ENCODE measurements at places on chromosomes 13 and 19. TPM values are rescaled to one million over a fixed set of nuclear protein-coding genes. Genes with fewer than 3 reads are reported as not detected.

DNA sequence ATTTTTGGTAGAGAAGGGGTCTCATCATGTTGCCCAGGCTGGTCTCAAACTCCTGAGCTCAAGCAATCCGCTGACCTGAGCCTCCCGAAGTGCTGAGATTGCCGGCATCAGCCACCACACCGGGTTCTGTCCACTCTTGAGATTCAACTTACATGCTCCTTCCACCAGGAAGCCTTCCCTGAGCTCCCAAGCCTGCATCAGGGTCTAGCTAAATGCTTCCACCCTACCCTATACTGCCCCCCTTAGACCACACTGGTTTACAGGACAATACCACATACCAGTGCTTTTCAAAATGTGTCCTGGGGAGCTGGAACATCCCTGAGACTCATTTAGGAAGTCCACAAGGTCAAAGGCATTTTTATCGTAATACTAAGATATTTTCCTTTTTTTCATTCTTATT, 15.1 kb upstream of the CACNG8 start:
- DNase-seq: no peak

Gene PEPD
- 132 TPM for polyA plus RNA-seq

- DNase-seq: no peak
Observed at GRCh38 chr13:95251641-95252040, 49.6 kb downstream of the ABCC4 start.

Gene CSNK1G2
- 21.3 TPM for polyA plus RNA-seq

DNA sequence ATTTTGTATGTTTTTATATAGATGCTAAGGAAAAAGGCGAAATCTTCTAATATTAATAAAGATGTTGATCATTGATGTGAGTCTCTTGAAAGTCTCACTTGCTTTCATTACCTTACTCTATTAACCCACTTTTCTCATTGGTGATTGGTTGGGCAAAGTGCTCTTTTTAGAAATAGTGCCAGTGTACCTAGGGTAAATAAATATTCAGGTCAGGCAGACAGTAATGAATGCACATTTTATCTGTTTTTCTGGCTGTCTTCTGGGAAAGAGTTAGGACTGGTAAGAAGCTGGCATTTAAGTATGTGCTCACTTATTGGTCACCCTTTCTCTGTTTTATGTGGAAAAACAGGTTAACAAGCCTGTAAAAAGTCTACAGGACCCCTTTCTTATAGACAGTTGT, 11.2 kb downstream of the SERP2 start:
- no peak for DNase-seq

DNA sequence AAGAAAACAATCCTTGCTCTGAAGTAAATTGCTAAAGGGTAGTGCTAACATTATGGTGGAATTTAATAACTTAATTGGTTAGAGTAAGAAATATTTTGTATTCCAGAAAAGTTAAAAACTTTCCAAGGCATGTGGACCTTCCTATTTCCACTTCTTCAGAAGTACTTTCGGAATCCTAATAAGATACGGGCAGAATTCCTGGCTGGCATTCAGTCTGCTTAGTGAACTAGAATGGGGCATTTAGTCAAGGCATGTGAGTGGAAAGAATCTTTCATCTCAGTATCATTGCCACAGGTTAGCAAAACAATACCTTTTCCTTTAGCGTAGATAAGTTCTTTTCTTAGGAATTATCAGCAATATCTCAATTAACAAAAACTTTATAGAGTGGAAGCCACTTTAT, 85.1 kb downstream of the TNFRSF19 start:
- DNase-seq: no peak

- no peak for DNase-seq
Observed at GRCh38 chr13:32830336-32831031, 185.7 kb upstream of the KL start.

Gene ALG11
- 9.5 TPM for polyA plus RNA-seq

- DNase-seq: no peak
Observed at GRCh38 chr19:3830621-3831589, 37.9 kb downstream of the ZFR2 start.

GRCh38 chr13:46647512-46648065, 94.6 kb downstream of the LRCH1 start:
- DNase-seq: no peak

- DNase-seq: no peak
Observed at GRCh38 chr19:14349426-14349825, 31.8 kb upstream of the ADGRE5 start.

- DNase-seq: no peak
Observed at GRCh38 chr19:7304200-7304599, 10.0 kb upstream of the INSR start.

Gene RFX2
- 2.1 TPM for polyA plus RNA-seq

GRCh38 chr13:75661443-75661842, 25.3 kb downstream of the LMO7 start:
- DNase-seq: no peak

Gene S1PR5
- 0.32 TPM for polyA plus RNA-seq

- DNase-seq: no peak
Observed at GRCh38 chr19:7739801-7740681, 7.3 kb downstream of the CD209 start.

DNA sequence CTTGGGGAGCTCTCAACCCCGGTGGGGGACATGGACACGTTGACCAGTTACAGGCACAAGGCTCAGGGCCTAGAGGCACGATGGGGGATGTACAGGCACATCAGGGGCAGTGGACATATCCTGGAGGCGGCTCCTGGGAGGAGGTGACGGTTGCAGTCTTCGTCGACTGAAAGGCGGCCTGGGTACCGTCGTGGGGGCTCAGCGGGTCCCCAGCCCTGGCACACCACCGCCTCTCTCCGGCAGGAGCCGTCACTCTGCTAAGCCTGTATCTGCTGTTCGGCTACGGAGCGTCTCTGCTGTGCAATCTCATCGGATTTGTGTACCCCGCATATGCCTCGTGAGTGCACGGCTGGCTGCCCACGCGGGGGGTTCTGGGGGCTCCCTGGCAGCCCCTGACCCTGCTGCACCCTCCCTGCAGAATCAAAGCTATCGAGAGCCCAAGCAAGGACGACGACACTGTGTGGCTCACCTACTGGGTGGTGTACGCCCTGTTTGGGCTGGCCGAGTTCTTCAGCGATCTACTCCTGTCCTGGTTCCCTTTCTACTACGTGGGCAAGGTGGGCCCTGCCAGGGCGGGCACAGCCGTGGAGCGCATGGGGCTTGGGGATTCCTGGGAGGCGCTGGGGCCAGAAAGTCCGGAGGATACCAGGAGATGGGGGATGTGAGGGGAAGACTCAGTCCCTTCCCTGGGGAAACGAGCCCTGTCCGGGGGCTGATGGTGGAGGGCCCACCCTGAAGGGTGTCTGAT, 4.2 kb downstream of the REEP6 start:
- DNase-seq: no peak

Gene KLF16
- 1.2 TPM for polyA plus RNA-seq

DNA sequence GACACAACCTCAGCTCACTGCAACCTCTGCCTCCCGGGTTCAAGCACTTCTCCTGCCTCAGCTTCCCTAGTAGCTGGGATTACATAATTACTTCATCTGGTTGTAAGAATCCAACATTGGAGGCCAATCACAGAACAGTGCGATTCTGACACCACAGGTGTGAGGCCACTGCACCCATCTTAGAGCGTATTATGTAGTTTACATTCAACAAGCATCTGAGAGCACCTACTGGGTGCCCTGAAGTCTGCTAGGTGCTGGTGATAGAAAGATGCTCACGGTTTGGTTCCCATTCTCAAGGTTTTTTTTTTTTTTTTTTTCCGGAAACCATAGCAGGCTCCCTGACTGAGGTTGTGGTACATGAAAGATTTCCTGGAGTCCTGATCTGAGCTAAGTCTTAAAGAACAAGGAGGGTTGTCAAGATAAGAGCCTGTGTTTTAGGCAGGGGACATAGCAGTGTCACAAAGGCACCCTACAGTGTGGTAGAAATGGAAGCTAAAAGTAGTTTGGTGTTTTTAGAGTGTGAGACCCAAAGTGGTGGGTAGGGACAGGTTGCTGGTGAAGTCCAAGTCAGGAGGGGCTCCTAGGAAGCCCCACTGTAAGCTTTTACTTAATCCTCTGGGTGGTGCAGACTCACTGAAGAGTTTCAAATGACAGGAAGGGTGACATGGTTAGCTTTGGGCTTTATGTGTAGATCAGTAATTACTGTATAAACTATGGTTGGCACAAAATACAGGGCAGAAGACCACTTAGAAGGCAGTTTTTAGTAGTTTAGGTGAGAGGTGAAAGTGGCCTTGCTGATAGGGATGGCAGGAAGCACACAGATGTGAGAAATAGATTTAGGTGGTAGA, 15.2 kb downstream of the SAE1 start:
- no peak for DNase-seq

Gene CBY2
- not detected for polyA plus RNA-seq

Gene CDX2
- not detected for polyA plus RNA-seq

DNA sequence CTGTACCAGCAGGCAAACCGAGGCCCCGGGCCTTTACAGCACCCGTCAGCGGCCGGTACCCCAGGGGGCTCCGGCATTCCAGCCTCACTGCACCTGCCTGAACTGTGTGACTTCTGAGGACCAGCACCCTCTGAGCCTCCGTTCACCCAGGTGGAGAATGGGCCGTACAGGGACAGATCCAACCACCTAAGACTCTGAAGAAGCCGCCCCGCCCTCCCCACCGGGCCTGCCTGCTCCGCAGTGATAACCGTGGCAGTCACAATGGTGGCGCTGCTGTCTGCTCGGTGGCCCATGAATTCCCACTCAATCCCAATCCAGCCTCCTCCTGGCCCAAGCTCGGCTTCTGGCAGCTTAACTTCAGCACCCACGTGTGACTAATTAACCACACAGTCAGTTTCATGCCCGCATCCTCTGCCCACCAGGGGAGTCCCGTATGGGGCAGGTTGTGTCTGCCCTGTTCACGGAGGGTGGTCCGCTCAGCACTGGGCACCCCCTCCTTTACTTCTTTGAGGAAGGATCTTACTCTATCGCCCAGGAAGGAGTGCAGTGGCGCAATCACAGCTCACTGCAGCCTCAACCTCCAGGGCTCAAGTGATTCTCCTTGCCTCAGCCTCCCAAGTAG, 3.4 kb downstream of the TCF3 start:
- DNase-seq: peak; percentile 86

Gene ATXN8OS
- polyA plus RNA-seq: not detected

- no peak for DNase-seq
Observed at GRCh38 chr13:23510979-23511735, 59.1 kb upstream of the TNFRSF19 start.

- no peak for DNase-seq
Observed at GRCh38 chr13:110211046-110211445, 95.9 kb downstream of the COL4A1 start.

DNA sequence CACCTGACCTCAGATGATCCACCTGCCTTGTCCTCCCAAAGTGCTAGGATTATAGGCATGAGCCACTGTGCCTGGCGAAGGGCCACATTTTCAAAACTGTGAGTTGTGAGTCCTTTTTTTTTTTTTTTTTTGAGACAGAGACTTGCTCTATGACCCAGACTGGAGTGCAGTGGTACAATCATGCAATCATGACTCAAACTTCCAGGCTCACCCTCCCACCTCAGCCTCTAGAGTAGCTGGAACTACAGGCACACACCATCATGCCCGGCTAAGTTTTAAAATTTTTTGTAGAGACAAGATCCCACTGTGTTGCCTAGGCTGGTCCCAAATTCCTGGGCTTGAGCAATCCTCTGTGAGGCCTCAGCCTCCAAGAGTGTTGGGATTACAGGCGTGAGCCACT, 3.8 kb upstream of the MYPOP start:
- DNase-seq: no peak

GRCh38 chr13:30872685-30873461, 33.2 kb upstream of the MEDAG start:
- DNase-seq: no peak

Gene MAP4K1
- polyA plus RNA-seq: 0.89 TPM

DNA sequence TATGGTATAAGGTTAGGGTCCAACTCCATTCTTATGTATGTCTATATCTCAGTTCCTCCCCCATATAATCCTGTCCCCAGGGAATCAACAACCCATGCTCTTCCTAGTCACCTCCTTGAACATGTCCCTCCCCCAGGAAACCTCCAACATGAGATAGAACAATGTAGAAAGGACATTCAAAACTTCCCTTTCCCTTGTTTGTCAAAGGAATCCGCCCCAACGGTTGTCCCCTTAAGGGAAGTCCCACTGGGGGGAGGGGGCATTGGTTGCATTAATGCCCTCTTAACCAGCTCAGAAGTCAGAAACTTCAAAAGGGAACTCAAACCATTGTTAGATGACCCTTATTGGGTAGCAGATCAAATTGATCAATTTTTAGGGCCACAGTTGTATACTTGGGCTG, 6.8 kb upstream of the ZNF561 start:
- DNase-seq: no peak

DNA sequence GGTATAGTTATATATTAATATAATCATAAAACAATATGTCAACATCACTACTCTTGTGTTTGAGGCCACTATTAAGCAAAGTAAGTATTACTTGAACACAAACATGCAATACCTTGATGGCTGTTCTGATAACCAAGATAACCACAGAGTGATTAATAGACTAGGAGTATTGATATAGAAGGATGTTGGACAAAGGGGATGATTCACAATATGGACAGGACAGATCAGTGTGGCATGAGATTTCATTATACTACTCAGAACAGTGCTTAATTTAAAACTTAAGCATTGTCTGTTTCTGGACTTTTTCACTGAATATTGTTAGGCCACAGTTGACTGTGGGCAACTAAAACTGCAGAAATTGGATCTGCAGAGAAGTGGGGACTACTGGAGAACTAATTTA, 384.2 kb downstream of the SLITRK1 start:
- no peak for DNase-seq

- no peak for DNase-seq
Observed at GRCh38 chr13:33775339-33776108, 42.4 kb upstream of the RFC3 start.

Gene CGB5
- not detected for polyA plus RNA-seq

Gene MED26
- 1.5 TPM for polyA plus RNA-seq

GRCh38 chr13:30978981-30979956, 46.8 kb downstream of the TEX26 start:
- peak; percentile 46 for DNase-seq

DNA sequence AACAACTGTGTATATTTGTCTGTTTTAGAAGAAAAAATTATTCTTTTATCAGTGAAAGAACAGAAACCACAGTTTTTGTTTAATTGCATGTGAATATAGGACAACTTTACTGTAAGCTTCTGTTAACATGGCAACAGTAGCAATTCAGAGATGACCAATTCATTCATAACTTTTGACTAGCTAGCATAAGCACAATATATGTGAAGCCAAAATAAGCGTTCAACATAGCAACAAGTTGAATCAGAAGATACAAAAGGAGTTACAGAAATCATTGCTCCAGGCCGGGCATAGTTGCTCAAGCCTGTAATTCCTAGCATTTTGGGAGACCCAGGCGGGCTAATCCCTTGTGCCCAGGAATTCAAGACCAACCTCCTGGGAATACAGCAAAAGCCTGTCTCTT, 197.1 kb upstream of the GPC6 start:
- DNase-seq: no peak

DNA sequence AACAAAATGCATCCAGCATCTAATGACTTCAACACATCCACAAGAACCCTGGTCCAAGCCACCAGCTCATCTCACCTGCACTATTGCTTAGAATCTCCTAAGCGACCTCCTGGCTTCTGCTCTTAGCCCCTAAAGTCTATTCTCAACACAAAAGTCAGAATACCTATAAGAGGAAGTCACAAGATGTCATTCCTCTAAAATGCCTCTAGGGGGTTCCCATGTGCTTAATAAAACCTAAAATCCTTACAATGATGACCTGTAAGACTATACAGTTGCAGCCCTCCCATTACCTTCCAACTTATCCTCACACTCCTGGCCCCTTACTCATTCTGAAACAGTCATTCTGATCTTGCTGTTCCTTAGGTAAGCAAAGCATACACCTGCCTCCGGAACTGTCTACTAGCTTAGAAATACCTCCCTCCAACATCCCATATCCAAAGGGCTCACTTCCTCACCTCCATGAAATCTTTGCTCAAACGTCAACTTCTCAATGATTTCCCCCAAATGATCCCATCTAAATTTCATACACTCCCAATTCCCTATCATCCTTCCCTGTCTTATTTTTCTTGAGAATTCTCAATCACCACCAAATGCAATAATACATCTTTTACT, 10.0 kb downstream of the ATP7B start:
- DNase-seq: no peak
